ENCODE measurements at places on chromosomes 6 and 20.
A peak's percentile ranks its signal among the peaks of the same experiment; 100 is the strongest.

GRCh38 chr6:151180330-151181048, 59.3 kb upstream of the AKAP12 start:
- no peak for DNase-seq

- no peak for DNase-seq
Observed at GRCh38 chr6:24157886-24158285, 31.9 kb downstream of the NRSN1 start.

DNA sequence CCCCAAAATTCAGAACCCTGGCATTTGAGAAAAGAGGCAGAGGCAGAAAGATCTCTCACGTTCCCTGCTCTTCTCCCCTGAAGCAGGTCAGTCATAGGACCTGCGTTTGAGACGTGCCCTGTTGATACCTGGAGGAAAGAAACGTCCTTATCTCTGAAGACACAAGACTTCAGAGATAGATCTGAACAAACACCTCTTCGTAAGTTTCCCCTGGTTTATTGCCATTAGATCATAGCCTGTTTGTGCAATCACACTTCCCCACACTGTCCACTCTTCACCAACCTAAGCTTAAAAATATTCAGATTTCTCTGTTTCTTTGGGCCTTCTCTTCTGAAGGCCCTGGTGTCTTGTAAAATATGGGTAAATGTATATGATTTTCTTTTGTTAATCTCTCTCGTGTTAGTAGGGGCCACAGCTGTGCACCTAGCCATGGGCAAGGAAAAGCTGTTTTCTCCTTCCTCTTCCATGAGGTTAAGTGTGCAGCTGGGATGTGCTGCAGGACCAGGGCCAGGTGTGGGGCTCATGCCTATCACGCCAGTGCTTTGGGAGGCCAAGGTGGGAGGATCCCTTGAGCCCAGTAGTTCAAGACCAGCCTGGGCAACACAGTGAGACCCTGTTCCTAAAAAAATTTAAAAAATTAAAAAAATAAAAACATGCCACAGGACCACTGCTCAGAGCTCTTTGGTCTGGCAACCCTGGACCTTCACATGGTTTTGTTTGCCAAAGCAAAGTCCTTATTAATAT, 4.7 kb upstream of the SLC22A2 start:
- no peak for DNase-seq

- no peak for DNase-seq
Observed at GRCh38 chr20:6411651-6412050, 288.8 kb upstream of the FERMT1 start.

DNA sequence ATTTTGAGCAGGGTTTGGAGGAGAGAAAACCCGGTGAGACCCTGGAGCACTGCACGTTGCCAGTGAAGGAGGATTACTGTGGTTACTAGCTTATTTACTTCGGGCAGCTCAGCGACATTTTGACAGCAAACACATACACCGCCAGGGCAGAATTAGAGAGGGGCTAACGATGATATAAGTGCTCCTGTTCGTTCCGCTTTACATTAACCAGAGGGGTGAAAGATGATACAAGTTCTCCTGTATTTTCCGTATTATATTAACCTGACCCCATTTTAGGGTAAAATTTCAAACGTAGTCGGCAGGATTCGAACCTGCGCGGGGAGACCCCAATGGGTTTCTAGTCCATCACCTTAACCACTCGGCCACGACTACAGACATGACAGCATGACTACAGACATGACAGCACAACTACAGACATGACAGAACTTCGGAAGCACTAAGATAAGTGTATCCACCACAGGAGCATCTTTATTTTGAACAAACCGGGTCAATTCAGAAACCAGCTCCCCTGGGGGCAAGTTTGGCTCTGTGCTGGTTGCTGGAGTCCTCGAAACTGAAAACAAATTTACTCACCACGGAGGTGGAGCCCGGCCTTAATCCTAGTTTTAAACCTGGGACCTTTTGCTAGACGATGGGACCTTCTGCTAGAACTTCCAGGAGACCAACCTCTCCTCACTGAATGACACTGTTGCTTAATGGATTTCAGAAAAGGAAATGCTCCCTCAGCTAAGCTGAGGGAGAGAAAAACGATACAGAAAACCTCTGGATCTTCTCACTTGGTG, 80.4 kb upstream of the ZNF184 start:
- no peak for DNase-seq

GRCh38 chr6:220721-221475, 71.4 kb upstream of the DUSP22 start:
- DNase-seq = peak; percentile 37

DNA sequence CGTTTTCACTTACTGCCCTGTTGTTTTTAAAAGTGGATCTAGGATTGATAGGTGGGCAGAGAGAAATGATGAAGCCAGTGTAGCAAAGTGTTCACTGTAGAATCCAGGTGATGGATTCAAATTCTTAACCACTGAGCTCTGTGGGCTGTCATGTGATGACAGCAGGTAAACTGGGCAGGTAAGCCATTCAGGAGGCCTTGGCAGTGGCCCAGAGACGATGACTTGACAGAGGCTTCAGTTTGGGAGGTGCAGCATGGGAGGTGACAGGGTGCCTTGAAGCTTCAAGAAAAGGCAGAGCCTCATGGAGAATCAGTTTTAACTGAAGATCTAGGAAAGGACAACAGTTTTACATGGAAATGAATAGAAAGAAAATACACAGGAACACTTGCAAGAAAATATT, 2.0 kb downstream of the NAA20 start:
- DNase-seq = no peak

- no peak for DNase-seq
Observed at GRCh38 chr6:22036275-22036674, 260.6 kb downstream of the PRL start.

DNA sequence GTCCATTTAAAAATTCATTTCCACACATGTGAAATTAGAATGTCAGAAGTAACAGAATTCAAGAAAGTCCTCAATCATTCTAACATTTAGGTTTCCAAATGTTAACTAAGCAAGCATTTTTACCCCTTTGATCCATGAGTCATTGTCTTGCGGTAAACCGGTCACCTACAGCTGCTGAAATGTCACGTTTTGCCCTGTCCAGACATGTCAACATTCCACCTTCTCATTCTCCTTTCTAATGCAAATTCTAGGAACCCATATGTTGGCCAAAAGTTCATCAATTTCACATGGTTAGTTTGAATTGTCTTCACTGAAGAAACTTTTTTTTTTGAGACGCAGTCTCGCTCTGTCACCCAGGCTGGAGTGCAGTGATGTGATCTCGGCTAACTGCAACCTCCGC, 117.2 kb downstream of the IPCEF1 start:
- no peak for DNase-seq

- DNase-seq = no peak
Observed at GRCh38 chr20:16982091-16982726, 234.1 kb downstream of the OTOR start.

All from suprapubic skin (tissue), 4 donors.